ENCODE measurements at places on chromosomes 13 and 19.

- DNase-seq = no peak
These were observed 21.2 kb upstream of the TMEM255B start for GRCh38 chr13:113737803-113738202.

DNA sequence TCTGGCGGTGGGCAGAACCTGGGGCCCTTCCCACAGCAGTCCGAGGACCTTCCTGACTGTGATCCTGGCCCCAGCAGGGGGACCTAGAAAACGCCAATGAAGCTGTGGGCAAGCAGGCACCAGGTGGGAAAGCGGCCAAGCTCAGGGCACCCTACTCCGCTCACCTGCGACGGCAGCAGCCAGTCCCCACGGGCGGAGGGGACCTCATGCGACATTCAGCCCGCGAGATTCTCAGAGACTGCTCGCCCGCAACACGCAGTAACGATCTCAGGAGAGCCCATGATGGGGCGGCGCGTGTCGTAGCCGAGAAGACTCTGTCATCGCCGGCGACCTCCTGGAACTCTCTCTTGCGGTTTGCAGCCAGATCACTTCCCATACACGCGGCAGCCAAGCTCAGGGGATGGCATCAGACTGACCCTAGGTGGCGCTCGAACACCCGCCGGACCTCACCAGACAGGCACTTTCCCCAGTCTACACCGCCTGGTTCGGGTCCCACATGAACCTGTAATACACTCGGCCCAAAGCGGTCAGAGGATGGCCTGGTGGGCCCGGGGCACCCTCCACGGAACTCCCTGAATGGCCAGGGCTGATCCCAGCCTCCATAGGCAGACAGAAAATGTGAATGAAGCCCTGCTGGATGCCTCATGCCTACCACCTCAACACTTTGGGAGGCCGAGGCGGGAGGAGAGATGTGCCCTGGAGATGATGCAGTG is 26.5 kb downstream of the MAN2B1 start:
- DNase-seq = peak; percentile 75

GRCh38 chr19:5132206-5132560 is 163.3 kb downstream of the KDM4B start:
- no peak for DNase-seq

DNA sequence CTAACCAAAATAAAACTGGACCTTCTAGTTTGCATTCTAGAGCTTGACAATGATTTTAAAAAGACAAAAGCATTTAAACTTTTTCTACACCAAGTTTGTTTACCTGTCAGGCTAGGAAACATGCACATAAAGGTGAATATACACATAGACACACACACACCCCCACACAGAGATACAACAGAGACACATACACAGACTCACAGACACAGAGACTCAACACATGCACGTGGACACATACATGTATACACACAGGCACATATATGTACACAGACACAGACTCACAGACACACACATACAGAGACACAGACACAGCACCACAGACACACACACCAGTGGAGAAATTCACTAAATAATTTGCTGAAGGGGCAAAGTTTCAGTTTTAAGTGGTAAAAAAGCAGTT is 155.7 kb downstream of the GPC5 start:
- DNase-seq = no peak

- no peak for DNase-seq
These were observed 73.6 kb downstream of the KDM4B start for GRCh38 chr19:5042556-5042955.

DNA sequence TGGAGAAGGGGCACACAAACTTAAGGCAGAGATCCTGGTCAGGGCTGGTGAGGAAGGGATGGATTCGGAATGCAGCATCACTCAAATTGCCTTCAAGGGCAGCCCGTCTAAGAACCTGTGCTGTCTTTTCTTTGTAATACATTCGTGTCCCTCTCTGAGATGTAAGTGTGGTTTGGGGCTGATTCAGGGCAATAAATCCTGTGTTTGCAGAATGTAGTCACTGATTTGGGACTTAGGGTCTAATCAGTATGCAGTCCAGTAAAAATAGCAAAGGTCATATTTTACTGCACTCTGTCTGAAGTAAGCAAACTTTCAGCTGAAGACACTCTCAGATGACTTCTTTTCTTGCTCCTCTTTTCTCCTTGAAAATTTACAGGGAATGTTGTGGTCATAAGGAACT is 93.8 kb upstream of the C1QTNF9B start:
- DNase-seq = no peak

DNA sequence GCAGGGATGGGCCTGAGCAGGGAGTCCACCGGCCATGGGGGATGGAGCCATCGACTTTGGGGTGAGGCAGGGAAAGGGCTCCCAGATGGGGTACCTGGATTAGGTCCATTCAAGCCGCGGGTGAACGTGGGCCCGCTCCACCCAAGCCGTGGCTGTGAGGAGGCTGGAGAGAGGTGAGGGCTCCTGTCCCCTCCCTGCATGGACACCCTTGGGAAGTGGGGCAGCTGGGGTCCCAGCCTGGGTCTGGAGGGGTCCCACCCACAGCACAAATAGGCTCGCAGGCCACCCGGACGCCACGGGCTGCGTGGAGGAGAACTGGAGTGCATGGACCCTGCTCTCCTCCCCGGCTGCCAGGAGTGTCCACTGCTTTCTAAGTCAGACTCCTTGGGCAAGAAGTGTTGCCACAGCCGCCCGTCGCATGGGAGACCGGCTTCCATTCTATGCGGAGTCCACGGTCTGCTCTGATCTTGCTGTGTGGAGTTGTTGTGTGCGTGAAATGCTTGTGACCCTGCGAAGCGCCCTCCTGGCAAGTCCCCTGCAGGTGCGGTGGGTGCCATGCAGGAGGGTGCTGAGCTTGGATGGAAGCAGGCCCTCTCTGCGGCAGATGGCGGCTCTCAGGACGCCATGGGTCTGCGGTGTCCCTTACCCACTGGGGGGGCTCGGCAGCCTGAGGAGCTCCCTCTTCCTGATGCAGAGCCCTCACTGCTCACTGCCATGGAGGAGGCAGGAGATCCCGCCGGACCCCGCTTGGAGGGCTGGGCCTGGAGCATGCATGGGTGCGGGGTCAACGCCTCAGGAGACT is 2.0 kb downstream of the DAZAP1 start:
- DNase-seq = no peak

GRCh38 chr13:109821103-109821502 is 34.7 kb upstream of the IRS2 start:
- DNase-seq = no peak
